ENCODE measurements at places on chromosomes 3 and 15.

DNA sequence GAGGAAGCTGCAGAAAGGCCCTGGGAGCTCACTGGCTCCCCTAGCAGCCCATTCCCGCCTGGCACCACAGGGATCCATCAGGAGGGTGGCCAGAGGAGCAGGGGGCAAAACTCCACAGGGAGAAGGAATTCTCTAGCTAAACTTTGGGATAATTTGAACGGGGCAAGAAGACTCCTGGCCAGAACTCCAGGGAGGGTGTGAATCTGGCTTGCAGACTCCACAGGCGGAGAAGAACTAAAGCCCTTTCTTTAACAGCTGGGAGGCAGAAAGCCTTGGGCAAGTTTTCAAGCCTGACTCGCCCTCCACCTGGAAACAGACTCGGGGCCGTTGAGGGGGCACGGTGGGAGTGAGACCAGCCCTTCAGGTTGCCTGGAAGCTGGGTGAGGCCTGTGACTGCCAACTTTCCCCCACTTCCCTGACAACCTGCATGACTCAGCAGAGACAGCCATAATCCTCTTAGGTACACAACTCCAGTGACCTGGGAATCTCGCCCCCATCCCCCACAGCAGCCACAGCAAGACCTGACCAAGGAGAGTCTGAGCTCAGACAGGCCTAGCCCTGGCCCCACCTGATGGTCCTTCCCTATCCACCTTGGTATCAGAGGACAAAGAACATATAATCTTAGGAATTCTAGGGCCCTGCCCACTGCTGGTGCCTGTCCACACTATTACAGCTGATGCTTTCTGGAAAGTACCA lies 28.6 kb downstream of the SLC27A2 start:
- no peak for DNase-seq

GRCh38 chr15:79811406-79812405 lies 85.1 kb downstream of the MTHFS start:
- DNase-seq: no peak

DNA sequence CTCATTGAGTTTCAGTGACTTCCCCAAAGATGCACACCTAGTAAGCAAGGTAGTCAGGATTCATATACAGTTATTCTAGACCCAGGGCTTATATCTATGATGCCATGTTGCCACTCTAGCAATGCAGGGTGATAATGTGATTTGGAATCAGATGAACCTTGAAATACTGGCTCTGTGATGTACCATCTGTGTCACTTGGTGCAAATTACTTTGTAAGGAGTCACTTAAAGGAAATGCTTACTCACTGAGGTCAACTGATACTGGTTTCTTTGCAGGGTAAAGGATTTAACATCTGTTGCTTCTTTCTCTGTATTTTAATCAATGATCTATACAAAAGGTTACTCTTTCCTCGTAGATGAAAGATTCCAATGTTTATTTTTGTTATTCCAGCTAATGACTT lies 10.8 kb downstream of the ASB14 start:
- DNase-seq: no peak

DNA sequence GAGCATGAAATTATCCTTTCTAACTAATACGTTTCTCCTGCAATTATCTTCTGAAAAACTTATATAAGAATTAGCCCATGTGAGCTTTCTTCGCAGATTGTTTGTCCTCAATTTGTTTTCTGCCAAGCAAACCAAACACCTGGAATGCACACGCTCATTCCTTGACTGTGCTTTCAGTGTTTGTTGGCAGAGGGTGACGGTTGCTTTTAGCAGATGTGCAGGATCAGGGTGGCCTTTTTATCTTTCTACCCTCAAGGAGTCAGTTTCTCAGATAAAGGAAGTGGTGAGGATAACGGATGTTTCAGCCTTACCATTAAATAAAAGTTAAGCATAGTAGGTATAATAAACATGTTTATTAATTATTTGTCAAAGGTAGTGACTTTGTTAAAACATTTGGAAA lies 15.2 kb downstream of the ARPP21 start:
- no peak for DNase-seq

- DNase-seq: no peak
Measured at GRCh38 chr3:58183221-58183620, 27.6 kb downstream of the DNASE1L3 start.

DNA sequence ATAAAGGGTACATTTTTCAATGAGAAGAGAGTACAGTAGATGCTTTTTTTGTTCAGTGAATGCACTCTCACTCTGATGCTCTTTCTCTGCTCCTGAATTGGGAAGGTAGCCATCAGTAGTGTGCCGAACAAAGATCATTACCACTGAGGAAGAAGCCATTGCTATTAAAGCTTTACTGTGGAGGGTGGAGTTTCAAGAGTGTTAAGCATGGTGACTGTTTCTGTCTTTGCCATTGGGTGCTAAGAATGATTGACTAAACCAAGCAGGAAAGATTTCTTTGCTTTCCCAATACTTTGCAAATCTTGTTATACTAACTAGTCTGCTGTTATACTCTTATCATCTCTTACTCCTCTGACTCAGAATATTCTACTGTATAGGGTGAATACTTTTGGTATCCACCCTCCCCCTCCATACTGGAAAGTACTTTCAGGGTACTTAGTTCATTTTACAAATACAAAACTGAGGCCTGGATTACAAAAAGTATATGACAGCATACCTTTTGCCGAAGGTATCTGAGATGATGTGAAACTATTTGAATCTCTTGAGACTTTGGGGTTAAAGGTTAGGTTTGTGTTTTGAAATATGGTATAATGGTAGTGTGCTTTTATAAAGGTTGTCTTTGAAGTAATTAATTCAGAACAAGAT lies 1.7 kb downstream of the RAB11A start:
- no peak for DNase-seq

DNA sequence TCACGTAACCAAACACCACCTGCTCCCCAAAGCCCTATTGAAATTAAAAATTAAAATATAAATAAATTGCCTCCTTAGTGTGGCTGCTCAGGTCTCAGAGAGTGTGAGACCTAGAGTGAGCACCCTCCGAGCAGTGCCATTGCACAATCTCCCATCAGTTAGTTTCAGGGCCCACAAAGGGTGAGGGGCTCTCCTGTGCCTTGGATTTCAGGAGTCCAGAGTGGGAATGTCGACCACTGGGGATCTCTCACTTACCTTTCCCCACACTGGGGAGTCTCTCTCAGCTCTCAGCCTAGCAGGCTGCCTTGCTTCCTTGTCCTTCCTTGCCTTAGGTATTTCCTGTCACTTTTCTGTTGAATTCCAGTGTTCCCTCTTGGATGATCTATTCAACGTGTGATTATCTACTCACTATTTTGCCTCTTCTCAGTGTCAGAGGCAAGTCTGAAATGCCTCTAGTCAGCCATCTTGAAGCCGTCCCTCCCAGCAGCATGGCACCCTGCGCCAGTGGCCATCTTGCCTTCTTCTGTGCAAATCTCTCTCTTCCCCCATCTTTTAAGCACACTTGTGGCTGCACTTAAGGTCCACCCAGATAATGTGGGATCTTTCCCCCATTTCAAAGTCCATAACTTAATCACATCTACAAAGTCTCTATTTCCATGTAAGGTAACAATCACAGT lies 119.3 kb downstream of the LRRK1 start:
- peak; percentile 11 for DNase-seq

- DNase-seq: no peak
Measured at GRCh38 chr3:75983609-75984290, 198.4 kb upstream of the ZNF717 start.

GRCh38 chr15:94100863-94101262 lies 130.5 kb upstream of the MCTP2 start:
- no peak for DNase-seq

GRCh38 chr3:14564741-14565140 lies 24.6 kb upstream of the GRIP2 start:
- peak; percentile 37 for DNase-seq

DNA sequence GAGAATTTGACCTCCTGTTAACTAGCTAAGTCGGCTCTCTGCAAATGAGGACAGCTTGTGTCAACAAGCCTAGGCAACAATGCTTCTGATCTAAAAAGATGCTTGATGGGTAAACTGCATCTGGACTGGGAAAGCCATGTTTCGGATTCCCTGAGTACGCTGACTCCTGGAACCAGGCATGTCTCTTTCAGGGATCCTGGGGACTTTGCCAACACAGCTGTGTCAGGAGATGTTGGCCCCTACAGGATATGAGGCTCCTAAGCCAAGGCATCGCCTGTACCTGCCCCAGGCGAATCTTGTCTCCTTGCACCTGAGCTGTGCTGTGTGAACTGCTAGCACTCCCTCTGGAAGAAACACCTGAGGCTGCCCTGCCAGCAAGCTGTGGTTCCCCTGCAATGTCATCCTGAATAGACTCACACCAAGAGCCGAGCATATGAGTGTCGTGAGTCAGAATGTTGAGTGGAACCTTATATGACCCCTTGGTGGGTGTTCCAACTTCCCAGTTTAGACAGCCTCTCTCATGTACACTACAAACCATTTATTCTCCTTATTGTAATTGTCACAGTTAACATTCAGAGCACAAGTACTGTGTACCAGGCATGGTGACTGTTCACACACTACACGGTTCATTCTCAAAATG lies 17.0 kb downstream of the EOGT start:
- DNase-seq: no peak

DNA sequence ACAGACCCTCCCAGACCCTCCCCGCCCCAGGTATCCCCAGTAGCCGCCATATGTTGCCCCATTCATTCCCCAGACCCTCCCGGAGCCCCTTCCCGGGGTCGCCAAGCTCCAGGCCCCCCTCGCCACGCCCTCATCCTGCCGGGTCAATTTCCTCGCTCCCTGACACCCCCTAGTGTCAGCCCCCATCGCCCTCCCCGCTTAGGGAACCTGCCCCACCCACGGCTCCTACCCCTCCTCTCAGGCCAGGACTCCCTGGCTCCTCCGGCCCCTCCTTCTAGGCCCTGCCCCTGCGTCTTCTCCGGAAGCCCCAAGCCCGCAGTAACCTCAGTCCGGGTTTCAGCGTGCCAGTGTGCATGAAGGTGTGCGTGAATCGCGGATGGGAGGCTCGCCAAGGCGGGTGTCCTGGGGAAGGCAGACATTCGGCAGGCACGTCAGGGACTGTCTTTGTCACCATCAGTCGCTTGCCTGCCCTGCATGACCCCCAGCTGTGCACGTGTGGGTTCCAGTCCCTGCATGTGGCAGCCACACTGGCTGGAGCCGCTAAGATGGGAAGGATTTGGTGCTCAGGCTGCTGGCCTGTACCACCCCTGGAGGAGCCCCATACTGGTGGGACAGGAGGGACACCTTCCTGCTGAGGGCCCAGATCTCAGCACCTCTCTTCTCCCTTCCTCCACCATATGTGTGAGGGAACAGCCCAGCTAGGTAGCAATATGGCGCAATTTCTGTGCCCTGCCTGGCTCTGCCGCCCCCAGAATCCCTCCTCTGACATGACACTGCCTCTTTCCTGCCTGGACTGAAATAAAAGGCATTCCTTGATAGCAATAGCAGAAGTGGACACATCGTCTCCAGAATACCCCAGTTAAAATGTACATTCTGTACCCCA lies 693 bp downstream of the DISP2 start:
- DNase-seq: peak; percentile 64

DNA sequence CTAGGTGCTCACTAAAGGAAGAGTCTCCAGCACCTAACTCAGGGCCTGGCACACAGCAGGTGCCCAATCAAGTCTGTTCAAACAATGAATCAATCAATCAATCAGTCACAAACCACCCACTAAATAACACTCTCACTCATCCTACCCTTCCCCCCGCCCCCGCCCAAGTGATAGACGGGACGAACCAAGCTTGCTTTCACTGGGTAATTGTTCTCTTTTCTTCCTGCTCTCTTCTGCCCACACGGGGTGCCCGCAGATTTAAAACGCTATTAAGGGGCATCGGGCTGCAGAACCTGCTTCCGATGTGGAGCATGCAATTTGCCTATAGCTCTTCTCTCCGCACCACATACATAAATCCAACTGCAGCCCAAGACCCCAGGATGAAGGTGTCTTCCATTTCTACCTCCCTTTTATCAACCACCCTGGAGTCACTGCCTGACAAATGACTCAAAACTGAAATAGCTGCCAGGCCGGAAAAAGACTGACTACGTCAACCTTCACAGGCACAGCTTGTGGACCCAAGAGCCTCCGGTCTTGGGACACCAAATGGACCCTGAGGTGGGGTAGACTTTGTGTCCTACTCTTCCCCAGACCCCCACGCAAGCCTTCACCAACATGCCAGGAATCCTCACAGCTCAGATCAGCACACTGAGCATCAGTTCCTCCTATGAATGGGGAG lies 1.7 kb downstream of the KLHL25 start:
- no peak for DNase-seq

GRCh38 chr15:41337631-41338522 lies 5.2 kb downstream of the NUSAP1 start:
- DNase-seq: no peak

DNA sequence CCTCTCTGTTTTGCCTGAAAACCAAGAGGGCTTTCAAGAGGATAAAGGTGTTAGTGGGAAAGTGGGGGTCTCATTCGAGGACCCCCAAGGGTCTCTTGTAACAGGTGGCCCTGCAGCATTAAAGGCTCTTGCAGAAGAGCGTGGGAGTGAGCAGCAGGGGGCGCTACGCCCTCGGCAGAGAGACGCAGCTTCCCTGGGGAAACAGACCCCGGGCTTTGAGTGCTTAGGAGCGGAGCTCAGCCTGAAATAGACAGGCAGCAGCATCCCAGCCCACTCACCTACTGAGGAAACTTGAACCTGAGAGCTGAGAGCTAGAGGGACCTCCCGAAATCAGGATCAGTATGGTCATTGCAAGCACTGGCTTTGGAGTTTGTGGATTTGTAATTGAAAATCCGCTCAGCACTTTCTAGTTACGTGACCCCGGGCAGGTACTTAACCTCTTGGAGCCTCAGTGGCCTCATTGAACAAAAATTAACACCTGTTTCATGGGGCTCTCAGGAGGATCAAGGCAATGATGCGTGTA lies 25.7 kb downstream of the RPLP1 start:
- peak; percentile 82 for DNase-seq

DNA sequence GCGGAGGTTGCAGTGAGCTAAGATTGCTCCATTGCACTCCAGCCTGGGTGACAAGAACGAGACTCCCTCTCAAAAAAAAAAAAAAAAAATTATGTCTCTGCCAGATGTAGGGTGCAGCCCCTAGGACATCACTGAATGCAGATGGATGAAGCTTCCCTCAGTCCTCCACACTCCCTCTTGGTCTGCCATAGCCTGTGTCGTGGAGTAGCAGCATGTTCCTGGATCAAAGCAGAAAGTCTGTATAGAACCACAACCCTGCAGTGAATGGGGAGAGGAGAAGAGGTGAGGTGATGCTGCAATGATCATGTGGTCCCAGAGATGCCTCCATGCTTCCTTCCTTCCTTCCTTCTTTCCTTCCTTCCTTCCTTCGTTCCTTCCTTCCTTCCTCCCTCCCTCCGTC lies 15.3 kb upstream of the LAMB2 start:
- no peak for DNase-seq

DNA sequence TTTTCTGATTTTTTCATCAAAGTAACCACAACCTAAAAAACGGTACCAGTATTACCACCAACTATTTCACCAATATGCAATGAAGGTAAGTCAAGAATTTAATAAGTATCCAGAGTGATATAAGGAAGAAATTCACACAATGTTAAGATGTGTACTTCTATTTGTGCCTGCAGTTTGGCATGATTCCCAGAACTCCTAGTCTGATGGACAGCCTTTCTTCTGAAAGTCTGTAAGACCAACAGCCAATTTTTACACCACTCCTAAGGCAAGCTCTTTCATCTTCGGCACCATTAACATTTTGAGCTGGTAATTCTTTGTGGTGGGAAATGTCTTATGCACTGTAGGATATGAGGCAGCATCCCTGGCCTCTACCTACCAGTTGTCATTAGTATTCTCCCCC lies 108.3 kb downstream of the VPS13C start:
- DNase-seq: no peak

GRCh38 chr3:65230261-65231139 lies 542.7 kb upstream of the ADAMTS9 start:
- no peak for DNase-seq

- DNase-seq: no peak
Measured at GRCh38 chr15:41566121-41566885, 7.3 kb downstream of the TYRO3 start.
